ENCODE measurements at places on chromosomes 11 and 22. TPM values are rescaled to one million over a fixed set of nuclear protein-coding genes. Genes with fewer than 3 reads are reported as not detected.

DNA sequence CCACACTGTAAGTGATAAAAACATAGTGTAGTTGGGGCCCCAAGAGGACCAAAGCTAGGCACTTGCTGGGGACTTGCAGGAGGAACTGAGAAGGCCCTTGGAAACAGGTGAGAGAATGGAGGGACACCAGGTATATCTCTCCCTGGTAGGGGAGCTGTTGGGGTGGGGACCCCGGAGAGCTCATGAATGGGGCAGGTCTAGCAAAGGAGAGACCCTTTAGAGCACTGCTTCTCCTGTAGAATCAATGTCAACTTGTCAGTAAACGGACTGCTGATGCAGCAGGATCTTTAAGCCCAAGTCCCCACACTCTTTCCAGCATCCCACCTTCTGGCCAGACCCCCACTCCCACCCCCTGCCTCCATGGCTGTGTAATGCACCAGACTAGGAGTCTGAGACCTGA, 109.6 kb upstream of the THY1 start:
- no peak for DNase-seq

- peak; percentile 64 for DNase-seq
Observed at GRCh38 chr11:78310500-78310909, 107.1 kb downstream of the GAB2 start.

DNA sequence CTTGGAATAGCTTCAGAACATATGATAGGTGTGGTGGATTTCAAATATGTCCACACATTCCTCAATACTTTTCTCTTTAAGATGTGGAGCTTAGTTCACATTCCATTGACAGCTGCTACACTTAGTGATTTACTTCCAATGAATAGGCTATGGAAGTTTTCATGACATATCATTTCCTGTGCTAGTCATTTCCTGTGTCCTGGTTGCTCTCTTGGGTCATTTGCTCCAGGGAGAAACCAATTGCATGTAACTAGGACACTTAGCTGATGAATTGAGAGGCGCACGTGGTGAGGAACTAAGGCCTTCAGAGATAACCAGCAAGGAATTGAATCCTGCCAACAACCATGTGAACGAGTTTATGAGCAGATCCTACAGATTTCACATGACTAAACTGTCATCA, 120.9 kb downstream of the SLC17A6 start:
- no peak for DNase-seq

DNA sequence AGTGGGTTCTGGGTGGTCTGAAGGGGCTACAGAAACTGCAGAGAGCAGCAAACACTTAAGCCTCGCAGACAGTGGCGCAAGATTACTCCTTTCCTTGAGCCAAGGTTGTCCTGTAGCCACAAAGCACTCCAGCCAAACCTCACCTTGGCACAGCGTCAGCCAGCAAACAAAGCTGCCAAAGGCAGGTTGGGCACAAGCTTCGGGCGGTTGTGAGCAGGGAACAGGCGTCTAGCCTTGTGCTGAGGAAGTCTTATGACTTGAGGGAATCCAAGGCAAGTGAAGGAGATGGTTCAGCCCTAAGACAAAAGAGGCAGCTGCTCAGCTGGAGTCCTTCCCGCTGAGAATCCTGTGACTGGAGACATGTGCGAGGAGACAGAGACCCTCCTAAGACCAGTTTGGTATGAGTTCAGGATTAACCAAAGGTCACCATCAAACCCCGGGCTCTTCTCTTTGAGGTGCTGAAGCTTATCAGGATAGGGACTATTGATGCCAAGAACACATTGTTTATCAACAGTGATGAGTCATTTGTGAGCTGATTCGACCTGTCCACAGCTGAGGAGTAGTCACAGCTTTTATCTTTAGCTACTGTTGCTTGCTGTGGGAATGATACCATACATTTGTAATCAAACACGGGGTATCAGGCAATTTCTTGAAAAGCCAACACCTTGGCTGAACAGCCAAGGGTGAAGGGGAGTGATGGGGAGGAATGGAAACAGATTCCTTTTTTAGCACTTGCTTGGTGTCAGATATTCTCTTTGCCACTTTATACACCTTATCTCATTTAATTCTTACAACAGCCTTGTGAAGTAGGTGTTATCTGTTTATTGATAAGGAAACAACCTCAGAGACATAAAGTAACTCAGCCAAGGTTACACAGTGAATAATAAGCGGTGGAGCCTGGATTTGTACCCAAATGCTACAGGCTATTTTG, 4.6 kb downstream of the ADM start:
- DNase-seq: peak; percentile 76

- DNase-seq: no peak
Observed at GRCh38 chr11:1138097-1138496, 19.7 kb upstream of the MUC5AC start.

GRCh38 chr22:21807544-21808529, 59.6 kb downstream of the MAPK1 start:
- DNase-seq: no peak

GRCh38 chr11:115081972-115082371, 403.6 kb downstream of the NXPE2 start:
- no peak for DNase-seq

GRCh38 chr11:13105237-13105844, 96.2 kb downstream of the RASSF10 start:
- DNase-seq: peak; percentile 22

DNA sequence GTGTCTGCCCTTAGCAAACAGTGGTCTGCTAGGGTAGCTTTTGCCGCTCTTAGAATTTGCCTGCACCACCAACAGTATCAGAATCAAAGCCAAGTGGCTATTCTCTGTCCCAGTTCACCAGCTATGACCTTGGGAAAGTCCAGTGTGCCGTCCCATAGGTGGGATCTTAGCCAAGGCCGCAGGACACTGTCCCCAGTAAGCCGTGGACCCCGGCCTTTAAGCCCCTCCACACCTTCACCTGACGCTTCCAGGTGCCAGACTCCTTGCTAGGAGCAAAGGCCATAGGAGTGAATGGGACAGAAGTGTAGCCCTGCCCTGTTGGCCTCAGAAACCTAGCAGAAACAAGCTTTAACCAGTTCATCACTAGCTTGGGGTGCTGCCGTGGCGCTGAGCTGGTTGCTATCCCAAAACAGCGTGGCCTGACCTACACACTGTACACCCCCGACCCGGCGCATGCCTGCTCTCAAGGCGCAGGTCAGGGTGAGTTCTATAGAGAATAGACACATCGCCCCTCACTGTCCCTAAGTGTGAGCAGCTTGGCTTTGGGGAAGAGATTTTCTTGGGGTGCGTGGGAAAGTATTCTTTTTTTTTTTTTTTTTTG, 4.5 kb downstream of the FADD start:
- no peak for DNase-seq

GRCh38 chr11:78656327-78656726, 81.7 kb upstream of the NARS2 start:
- DNase-seq: no peak

SLC35E4 gene
- total RNA-seq: 13.5 TPM

BCO2 gene
- 12.1 TPM for total RNA-seq

MISFA gene
- not detected for total RNA-seq

Measured in transverse colon (tissue), 4 donors.